ENCODE measurements at places on chromosomes 13 and 19. TPM values are rescaled to one million over a fixed set of nuclear protein-coding genes. Genes with fewer than 3 reads are reported as not detected.
A peak's percentile ranks its signal among the peaks of the same experiment; 100 is the strongest.

The MYO1F gene
- 21.0 TPM for total RNA-seq

DNA sequence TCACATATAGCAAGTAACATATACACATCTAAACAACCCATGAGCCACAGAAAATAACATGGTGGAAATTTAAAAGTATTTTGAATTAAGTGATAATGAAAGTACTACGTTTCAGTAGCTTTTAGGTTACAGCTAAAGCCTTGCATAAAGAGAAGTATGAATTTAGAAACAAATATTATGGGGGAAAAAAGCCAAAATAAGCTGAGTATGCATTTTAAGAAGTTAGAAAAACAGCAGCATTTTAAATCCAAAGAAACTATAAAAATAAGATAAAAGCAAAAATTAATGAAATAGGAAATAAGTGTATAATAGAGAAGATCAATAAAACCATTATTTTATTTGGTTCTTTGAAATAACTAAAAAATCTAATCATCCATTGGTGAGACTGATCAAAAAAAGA is 89.8 kb upstream of the ARHGEF7 start:
- DNase-seq, result no peak

GRCh38 chr19:9251236-9251635 is 506 bp downstream of the OR7E24 start:
- DNase-seq, result no peak

GRCh38 chr19:38679839-38680238 is 32.4 kb downstream of the ACTN4 start:
- no peak for DNase-seq

The ZSCAN1 gene
- total RNA-seq, result not detected

DNA sequence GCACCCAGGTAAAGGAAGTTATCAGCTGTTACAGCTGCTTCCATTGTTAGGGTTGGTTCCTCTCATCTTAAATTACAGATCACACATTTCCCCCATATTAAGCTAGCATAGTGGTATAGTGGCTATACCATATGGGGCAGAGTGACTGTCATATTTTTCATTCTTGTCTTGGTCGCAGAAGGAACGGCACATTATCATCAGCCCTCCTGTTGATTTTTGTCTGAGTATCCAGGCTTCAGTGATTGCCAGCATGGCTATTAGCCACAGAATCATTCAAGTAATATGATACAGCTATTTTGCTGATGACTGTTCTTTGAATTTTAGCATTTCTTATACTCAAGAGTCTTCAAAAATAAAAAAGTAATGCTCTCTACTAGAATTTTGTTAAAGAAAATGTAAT is 240.9 kb downstream of the LIG4 start:
- DNase-seq, result no peak

DNA sequence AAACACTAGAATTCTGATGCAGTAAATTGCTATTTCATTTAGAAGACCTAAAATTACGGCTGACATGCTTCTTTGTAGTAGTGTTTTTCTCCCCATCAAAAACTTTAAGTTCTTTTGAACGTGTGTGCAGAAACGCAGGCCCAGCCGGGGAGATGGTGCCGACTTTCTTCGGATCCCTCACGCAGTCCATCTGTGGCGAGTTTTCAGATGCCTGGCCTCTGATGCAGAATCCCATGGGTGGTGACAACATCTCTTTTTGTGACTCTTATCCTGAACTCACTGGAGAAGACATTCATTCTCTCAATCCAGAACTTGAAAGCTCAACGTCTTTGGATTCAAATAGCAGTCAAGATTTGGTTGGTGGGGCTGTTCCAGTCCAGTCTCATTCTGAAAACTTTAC is 98.3 kb downstream of the TNFRSF19 start:
- no peak for DNase-seq

- DNase-seq, result peak; percentile 65
These were observed 600 bp upstream of the HMGB1 start for GRCh38 chr13:30466358-30466714.

GRCh38 chr19:3478409-3479176 is 1.7 kb downstream of the SMIM24 start:
- DNase-seq, result peak; percentile 52

DNA sequence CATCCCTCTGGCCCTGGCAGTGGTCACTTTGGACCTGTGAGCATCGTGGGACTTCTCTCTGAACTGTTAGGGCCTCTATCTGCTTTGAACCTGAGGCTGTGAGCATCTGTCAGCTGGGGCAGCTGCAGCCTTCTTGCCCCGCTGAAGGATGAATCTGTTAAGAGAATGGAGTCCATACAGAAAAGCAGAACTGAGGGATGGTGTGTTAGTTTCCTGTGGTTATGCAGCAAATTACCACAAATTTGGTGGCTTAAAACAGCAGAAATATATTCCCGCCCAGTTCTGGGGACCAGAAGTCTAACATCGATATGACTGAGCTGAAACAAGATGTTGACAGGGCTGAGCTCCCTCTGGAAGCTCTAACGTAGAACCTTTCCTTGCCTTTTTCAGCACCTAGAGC is 1.6 kb upstream of the ZNF497 start:
- DNase-seq, result no peak

The FUT1 gene
- total RNA-seq, result 0.11 TPM

DNA sequence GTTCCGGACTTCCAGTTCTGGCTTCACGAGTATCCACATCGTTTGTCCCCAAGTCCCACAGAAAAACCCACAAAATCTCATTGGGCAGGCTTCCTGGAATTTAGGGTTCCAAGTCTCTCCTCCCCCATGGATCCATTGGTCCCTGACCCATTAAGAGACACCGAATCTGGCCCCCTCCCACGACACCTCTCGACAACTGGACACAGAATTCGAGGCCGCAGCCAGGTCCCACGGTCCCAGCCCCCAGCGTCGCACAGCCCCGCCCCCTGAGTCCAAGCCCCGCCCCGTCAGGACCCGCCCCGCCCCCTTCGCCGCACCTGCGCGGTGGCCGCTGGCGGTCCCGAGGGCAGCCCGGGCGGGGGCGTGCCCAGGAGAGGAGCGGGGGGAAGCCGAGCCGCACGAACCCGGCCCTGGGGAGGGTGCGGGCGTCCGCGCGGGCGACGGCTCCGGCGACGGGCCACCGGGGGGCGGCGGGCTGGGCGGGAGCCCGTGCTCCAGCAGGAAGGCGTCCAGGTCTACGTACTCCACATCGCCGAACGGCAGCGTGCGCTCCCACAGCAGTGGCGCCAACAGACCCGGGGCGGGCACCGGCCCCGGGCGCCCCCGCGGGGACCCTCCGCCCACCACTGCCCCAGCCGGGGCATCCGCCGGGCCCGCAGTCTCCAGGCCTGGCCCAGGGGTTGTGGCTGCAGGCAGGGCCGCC is 1.8 kb downstream of the DBP start:
- peak; percentile 74 for DNase-seq

GRCh38 chr19:7628589-7629311 is 595 bp downstream of the XAB2 start:
- no peak for DNase-seq

GRCh38 chr13:91014696-91015095 is 332.8 kb upstream of the MIR17HG start:
- no peak for DNase-seq

DNA sequence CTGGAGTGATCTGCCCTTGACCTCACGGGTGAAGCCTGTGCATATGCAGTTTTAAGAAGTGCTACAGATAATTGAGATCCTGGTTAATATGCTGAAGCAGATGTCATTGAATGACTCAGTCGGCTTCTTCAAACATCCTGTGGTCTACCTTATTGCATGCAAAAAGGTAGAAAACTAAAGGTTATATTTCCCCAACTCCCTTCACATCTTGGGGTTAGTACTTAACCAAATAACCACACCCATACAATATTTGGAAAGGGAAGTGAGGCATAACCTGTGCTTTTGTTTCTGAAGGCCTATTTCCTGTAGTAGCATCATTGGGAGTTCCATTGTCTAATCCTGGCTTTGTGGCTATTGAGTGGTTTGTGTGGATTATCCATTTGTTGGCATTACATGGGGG is 58.3 kb downstream of the RAP2A start:
- DNase-seq, result no peak

- peak; percentile 98 for DNase-seq
These were observed 3.4 kb downstream of the TPGS1 start for GRCh38 chr19:510606-511100.

DNA sequence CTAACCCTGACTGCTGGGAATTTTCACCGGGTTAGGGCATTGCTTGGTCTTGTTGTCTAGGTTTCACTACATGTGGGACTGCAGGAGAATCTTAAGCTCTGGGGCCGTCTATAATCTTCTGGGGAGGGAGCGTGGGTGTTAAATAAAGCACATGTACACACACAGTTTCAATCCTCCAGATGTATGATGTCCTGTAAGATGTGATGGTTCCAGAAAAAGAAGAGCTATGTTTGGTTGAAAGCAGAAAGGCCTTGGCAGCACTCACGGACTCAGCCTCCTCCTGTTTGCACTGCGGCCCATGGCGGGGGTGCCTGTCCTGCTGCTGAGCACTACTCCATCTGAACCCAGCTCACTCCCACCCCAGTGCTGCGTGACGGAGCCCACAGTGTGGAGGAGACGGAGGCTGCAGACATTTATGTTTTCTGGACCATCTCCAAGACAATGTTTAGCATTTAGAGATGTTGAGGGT is 343.5 kb downstream of the TEX29 start:
- DNase-seq, result no peak

- no peak for DNase-seq
These were observed 553.5 kb downstream of the DCT start for GRCh38 chr13:93925990-93926389.

The SLC5A5 gene
- total RNA-seq, result 0.99 TPM

DNA sequence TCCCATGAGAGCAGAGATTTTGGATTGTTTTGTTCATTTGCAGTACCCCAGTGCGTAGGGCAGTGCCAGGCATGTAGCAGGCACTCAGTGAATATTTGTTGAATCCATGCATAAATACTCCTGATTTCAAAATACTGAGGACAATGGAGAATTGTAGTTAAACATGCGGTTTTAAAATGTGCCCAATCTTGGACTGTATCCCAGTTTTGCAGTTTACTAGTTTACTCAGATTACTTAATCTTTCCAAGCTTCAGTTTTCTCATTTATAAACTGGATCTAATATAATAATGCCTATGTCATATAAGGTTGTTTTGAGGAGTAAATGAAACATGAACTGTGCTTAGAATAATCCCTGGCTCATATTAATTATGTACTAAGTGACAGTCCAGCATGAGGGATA is 39.0 kb downstream of the RCBTB2 start:
- no peak for DNase-seq

GRCh38 chr13:27001705-27002104 is 169.9 kb downstream of the USP12 start:
- no peak for DNase-seq

The PGLYRP1 gene
- not detected for total RNA-seq

The CBY2 gene
- not detected for total RNA-seq

The KASH5 gene
- total RNA-seq, result 0.95 TPM

GRCh38 chr19:55661826-55662225 is 7.0 kb downstream of the U2AF2 start:
- DNase-seq, result no peak

GRCh38 chr13:25869941-25870340 is 181.9 kb downstream of the SHISA2 start:
- DNase-seq, result no peak
